ENCODE measurements at places on chromosomes 16 and 17.

DNA sequence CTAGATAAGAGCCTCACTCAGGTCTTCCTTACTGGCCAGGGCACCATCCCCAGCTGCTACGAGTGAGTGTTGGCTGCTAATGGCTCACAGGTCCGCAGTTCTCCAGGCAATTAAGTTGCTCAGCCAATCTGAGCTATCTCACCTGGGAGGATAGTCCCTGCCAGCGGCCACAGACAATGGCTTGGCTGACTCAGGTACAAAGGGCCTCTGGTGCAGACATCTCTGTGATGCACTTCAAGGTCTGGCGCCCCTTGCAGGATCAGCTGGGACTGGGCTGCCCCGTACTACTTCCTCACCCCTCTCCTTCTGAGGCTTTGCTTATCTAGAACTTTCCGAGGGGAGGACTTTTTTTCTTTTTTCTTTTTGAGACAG, 49.2 kb upstream of the EMP2 start:
- DNase-seq: no peak

GRCh38 chr16:10895053-10895946, 18.3 kb downstream of the CIITA start:
- DNase-seq: no peak

DNA sequence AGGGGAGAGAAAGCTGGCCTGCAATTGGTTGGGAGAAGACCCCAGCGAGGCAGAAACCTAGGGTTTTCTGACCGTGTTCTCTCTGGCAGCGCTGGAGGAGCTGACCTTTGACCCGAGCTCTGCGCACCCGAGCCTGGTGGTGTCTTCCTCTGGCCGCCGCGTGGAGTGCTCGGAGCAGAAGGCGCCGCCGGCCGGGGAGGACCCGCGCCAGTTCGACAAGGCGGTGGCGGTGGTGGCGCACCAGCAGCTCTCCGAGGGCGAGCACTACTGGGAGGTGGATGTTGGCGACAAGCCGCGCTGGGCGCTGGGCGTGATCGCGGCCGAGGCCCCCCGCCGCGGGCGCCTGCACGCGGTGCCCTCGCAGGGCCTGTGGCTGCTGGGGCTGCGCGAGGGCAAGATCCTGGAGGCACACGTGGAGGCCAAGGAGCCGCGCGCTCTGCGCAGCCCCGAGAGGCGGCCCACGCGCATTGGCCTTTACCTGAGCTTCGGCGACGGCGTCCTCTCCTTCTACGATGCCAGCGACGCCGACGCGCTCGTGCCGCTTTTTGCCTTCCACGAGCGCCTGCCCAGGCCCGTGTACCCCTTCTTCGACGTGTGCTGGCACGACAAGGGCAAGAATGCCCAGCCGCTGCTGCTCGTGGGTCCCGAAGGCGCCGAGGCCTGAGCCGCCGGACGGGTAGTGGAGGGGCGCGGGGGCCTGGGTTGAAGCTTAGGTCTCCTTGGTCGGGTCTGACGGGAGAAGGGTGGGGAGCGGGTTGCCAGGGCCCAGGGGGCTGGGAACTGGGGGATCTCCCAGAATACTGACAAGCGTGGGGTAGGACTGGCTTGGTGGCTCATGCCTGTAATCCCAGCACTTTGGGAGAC, 7.4 kb upstream of the PYDC1 start:
- DNase-seq: no peak

GRCh38 chr16:52488837-52489289, 58.1 kb downstream of the TOX3 start:
- no peak for DNase-seq

DNA sequence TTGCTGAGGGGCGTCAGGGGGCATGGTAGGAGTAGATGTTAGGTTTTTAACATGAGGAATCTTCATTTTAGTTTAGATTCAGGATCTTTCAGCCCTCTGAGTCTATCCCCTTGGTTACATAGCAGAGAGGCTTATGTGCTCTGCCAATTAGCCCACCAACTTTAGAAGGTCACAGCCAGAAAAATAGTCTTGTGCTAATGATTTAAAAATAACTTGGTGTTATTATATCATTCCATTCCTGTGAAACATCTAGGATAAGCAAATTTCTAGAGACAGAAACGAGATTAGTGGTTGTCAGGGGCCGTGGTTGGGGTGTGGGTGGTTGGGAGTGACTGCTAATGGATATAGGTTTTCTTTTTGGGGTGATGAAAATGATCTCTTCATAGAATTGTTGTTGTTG, 183.7 kb downstream of the SNX29 start:
- no peak for DNase-seq

DNA sequence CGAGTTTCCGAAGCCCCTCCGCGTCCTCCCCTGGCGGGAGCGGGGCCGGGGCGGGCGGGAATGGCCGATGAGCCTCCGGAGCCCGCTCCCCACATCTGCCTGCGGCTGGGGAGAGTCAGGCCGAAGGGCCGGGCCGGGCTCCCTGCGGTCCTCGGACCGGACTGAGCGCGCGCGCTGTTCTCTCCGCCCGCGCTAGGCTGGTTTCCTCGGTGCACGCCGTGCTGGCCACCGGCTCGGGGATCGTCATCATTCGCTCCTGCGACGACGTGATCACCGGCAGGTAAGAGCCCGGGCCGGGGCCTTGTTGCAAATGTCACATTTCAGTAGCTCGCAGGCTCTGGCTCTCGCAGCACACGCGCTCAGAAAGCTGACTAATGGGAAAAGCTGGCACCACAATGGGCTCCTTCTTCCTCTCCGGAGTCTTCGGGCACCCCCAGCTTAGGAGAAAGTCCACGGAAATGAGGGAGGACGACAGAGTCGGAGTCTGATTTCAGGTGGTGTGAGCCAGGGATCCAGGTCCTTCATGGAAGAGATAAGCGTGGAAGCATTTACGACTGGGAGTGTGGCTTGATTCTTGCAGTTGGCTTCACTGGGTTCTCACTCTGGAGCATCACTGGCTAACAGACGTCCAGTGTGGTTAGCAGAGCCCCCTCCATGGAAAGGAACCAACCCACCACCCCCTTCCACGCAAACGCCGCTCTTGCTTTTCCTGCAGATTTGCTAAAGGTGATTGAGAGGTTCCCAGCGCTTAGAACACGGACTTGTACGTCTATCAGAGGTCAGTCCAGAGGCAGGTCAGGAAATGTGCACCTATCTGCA, 715 bp downstream of the TLCD3A start:
- peak; percentile 46 for DNase-seq

GRCh38 chr16:64657316-64658011, 464.4 kb downstream of the CDH11 start:
- peak; percentile 60 for DNase-seq

DNA sequence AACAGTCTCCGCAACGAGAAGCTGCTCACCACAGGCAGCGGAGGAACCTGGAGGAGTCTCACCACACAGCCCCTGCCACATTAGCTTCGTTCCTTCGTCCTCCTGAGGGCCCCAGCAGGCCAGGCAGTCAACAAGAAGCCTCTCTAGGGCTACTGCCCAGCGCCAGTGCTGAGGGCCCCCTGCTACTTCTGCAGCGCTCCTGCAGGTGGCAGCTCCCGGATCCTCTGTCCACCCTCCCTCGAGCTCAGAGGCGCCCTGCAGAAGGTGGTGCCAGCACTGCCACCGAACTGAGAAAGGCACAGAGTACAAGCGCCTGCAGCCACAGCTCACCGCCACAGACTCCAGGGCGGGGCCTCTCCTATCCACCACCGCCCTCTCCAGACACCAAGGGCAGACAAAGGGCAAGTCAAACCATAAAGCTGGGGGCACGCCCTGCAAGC, 27.3 kb downstream of the KDM8 start:
- no peak for DNase-seq

- DNase-seq: no peak
Measured at GRCh38 chr16:81804134-81804610, 25.1 kb downstream of the PLCG2 start.

DNA sequence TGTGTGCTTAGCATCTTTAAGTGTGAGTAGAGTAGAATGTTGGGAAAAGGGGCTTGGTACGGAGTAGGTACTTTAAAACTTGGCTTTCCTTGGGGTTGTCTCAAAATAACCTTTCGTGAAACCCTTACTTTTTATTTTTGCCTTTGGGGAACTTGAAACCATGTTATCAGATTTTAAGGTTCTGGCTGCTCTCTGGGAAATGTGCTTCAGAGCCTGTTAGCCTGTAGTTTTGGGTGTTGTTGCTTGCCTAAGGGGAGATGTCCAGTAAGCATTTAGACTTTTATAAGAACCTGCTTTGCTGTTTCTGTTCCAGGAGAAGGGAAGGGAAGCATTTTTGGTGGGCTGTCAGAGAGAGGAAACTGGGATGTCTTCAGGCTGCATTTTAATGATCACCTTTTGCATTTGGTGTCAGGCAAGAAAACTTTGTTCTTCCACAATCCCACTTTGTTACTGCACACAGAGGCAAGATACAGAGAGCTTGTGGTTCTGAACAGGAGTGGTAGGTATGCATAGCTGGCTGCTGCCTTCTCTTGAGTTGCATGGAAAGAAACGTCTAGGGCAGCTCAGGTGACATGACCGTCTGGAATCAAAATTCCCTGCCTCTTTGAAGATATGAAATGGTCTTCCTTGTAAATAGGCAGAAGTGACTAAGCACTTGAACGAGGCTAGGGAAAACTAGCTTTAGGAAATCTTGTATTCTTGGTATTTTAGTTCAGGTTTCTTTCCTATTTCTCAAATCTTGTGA, 1.7 kb downstream of the RABEP1 start:
- DNase-seq: no peak

- no peak for DNase-seq
Measured at GRCh38 chr16:70724146-70725023, 38.5 kb upstream of the MTSS2 start.

DNA sequence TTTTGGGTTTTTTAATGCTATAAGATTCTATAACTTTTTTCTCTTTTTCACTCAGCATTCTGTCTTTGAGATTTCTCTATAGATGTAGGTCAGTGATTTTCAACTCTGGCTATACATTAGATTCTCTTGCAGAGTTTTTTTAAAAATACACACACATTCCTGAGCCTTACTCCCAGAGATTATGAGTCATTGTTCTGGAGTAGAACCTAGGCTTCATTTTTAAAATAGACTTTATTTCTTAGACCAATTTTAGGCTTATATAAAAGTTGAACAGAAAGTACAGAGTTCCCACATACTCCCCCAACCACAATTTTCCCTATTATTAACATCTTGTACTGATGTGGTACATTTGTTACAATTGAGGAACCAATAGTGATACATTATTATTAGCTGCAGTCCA, 63.3 kb downstream of the CYB561 start:
- DNase-seq: peak; percentile 7

- DNase-seq: no peak
Measured at GRCh38 chr17:60610473-60610872, 10.5 kb downstream of the PPM1D start.

GRCh38 chr17:78448356-78448993, 70.0 kb downstream of the PGS1 start:
- DNase-seq: no peak

- no peak for DNase-seq
Measured at GRCh38 chr17:4728124-4728523, 3.1 kb upstream of the MED11 start.

- DNase-seq: no peak
Measured at GRCh38 chr17:73208139-73208827, 15.4 kb downstream of the COG1 start.

- no peak for DNase-seq
Measured at GRCh38 chr17:72692676-72693075, 399.8 kb downstream of the SLC39A11 start.

DNA sequence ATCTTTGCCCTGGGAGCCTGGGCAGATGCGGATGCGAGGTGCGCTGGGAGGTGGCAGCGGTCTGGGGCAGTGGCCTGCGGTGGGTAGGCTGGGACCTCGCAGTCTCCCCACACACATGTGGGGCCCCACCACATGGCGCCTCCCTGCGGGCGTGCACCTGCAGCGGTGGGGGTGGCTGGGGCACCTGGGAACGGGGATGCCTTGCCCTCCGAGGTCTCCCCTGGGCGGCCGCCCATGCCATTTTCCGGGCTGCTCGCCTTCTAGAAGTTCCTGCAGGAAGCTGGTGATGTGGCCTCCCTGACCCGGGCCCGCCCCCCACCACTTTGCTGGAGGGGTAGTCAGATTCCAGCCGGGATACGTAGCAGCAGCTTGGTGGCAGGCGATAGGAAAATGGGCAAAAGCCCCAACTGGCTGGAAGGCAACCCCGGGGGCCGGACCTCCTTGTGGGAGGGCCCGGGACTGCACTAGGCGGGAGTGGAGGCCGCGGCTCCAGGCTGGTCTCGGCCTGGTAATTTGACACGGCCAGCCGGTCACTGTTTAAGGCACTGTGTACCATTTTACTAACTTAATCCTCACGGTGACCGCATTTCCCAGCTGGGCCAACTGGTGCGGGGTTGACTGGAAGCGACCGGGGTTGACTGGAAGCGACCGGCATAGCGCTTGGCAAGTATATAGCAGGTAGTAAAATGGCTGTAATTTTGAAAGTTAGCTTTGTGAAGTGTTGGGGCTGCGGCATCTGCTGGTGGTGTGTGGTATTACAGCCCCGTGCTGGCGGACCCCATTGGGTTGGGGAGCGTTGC, 38.5 kb downstream of the IGF2BP1 start:
- peak; percentile 57 for DNase-seq

GRCh38 chr16:86723689-86724088, 145.3 kb downstream of the FOXL1 start:
- DNase-seq: no peak

- no peak for DNase-seq
Measured at GRCh38 chr16:87555647-87556046, 46.7 kb upstream of the JPH3 start.

DNA sequence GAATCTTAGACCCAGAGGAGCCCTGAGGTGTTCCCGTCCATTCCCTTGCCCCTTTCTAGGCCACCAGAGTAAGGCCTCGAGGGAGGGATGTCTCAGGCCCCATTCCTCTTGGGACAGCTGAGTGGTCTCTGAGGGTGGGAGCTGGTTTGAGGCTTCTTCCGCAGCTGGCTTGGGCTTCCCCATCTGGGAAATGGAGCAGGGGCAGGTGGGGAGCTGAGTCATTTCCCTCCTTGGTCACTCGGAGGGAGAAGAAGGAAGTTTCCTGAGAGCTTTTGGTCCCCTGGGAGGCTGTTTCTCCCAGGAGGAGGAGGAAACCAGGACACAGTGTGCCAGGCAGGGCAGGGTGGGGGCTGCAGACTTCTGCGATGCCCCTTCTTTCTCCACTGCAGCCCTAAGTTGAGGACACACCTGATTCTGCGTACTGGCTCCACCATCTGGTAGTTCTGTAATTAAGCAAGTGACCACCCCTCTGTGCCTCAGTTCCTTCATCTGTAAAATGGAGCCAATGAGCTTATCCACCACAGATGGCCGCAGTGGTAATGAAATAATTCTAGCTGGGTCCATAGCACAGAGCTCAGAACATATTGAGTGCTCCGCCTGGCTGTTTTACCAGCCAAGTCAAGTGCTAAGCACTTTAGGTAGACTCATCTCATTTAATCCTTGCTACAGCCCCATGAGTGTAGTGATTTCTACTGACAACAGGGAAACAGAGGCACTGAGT, 1.6 kb upstream of the KCNJ12 start:
- DNase-seq: no peak

- DNase-seq: peak; percentile 28
Measured at GRCh38 chr17:78661093-78661770, 84.0 kb upstream of the DNAH17 start.

- DNase-seq: no peak
Measured at GRCh38 chr16:79972053-79972704, 371.6 kb upstream of the MAF start.

- no peak for DNase-seq
Measured at GRCh38 chr17:11539637-11540036, 58.6 kb upstream of the DNAH9 start.

GRCh38 chr17:82843904-82844680, 4.3 kb upstream of the ZNF750 start:
- no peak for DNase-seq
